ENCODE measurements at places on chromosomes 11 and 22. TPM values are rescaled to one million over a fixed set of nuclear protein-coding genes. Genes with fewer than 3 reads are reported as not detected.

The ABCG4 gene
- total RNA-seq: not detected

The LYVE1 gene
- total RNA-seq: 113 TPM

The PRRG4 gene
- total RNA-seq: 2.1 TPM

- no peak overlapping the region for H3K27ac ChIP-seq
- H3K36me3 ChIP-seq: no peaks in the 10 kb centered on the region
- H3K4me3 ChIP-seq: no peak overlapping the region
- H3K4me1 ChIP-seq: no peaks in the 10 kb centered on the region
These were observed 54.3 kb downstream of the SYTL2 start for GRCh38 chr11:85756401-85757200.

GRCh38 chr11:75780888-75781287 is 12.3 kb downstream of the DGAT2 start:
- no peaks in the 10 kb centered on the region for H3K27me3 ChIP-seq
- no peak overlapping the region for H3K4me3 ChIP-seq

DNA sequence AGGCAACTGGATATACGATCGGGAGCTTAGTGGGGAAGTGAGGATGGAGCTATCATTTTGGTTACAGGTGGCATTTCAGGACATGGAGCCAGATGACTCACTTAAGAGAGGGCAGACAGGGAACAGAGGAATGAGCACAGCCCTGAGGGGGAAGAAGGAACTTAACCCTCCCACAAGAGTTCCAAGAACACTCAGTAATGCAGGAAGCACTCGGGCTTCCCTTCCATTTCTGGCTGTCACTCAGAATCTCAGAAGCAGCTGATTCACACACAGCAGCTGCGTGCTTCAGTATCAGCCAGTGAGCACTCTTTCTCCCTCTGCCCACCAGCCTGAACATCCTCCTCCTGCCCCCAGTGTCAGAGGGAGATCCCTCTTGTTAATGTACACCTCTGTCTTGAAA is 34.8 kb downstream of the EFCAB6 start:
- no peaks in the 10 kb centered on the region for H3K36me3 ChIP-seq
- no peak for DNase-seq
- no peak overlapping the region for H3K27ac ChIP-seq
- no peaks in the 10 kb centered on the region for H3K4me1 ChIP-seq
- no peaks in the 10 kb centered on the region for H3K27me3 ChIP-seq
- no peak overlapping the region for H3K4me3 ChIP-seq

GRCh38 chr11:118021146-118021545 is 35.0 kb downstream of the IL10RA start:
- H3K27ac ChIP-seq: no peak overlapping the region
- no peaks in the 10 kb centered on the region for H3K36me3 ChIP-seq
- no peak for DNase-seq
- H3K4me3 ChIP-seq: no peak overlapping the region
- peaks cover 5% of the 10 kb centered on the region for H3K27me3 ChIP-seq

DNA sequence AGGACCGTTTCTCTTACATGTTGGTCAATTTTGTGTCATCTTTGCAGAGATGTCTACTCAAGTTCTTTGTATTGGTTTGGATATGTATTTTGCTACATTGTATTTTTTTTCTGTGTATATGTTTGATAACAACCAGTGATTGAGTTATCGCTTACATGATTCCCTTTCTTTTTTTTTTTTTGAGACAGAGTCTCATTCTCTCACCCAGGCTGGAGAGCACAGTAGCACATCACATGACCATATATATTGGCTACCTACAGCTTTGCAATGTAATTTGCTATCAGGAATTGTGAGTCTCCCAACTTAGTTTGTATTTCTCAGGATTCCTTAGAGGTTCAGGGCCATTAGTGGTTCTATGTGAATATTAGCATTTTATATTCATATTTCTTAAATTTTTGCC is 59.5 kb downstream of the LRRC74B start:
- H3K4me1 ChIP-seq: peaks cover 6% of the 10 kb centered on the region
- no peak for DNase-seq

- no peaks in the 10 kb centered on the region for H3K27me3 ChIP-seq
- DNase-seq: no peak
- no peaks in the 10 kb centered on the region for H3K36me3 ChIP-seq
- H3K27ac ChIP-seq: no peak overlapping the region
- no peak overlapping the region for H3K4me3 ChIP-seq
These were observed 3.0 kb downstream of the LIMK2 start for GRCh38 chr22:31215018-31215535.

DNA sequence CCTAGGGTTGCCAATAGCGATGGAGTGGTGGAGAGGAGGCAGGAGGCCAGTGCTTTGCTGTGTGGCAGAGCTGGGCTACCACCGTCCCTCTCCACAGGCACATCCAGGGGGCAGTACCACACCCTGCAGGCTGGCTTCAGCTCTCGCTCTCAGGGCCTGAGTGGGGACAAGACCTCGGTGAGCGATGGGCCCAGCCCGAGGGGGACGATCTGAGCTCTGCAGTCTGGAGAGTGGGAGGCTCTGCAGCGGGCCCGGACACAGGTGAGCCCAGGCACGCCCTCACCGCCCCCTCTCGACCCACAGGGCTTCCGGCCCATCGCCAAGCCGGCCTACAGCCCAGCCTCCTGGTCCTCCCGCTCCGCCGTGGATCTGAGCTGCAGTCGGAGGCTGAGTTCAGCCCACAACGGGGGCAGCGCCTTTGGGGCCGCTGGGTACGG is 2.5 kb downstream of the PKP3 start:
- no peak overlapping the region for H3K27ac ChIP-seq
- peak overlapping the region; percentile 47 for H3K4me3 ChIP-seq
- H3K27me3 ChIP-seq: no peaks in the 10 kb centered on the region
- H3K36me3 ChIP-seq: no peaks in the 10 kb centered on the region

DNA sequence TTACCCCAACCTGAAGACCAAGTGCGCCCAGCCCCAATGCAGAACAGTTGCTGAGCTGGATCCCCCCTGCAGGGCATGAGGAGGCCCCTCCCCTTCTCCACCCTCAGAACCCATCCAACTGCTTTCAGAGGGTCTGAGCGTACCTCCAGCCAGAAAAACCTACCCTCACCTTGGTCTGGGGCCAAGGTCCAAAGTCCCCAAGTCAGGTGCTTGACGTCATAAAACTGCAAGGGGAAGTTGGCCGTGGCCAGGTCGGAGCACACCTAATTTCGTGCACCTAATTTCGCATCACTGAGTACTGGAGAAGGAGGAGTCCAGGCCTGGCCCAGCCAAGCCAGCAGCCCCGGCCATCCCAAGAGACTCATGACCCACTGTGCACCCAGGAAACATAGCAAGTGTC is 289.8 kb downstream of the CTTN start:
- H3K36me3 ChIP-seq: no peaks in the 10 kb centered on the region
- H3K4me1 ChIP-seq: no peaks in the 10 kb centered on the region
- no peak overlapping the region for H3K4me3 ChIP-seq
- no peak for DNase-seq

DNA sequence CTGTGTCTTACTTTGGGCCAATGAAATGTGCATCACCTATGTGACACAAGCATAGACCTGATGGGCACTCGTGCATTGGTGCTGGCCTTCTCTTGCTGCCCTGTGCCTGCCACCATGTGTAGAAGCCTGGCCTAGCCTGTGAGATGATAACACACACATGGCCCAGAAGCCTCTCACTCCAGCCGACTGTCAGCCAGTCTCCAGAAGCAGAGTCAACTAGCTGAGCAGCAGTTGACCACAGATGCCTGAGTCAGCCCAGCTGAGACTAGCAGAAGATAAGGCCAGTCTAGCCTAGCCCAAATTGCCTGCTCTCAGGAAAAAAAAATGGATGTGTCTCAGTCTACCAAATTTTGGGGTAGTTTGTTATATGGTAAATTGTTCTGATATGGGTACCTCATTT is 46.2 kb downstream of the CSNK2A3 start:
- no peak overlapping the region for H3K27ac ChIP-seq
- H3K27me3 ChIP-seq: no peaks in the 10 kb centered on the region
- peaks cover 4% of the 10 kb centered on the region for H3K36me3 ChIP-seq

DNA sequence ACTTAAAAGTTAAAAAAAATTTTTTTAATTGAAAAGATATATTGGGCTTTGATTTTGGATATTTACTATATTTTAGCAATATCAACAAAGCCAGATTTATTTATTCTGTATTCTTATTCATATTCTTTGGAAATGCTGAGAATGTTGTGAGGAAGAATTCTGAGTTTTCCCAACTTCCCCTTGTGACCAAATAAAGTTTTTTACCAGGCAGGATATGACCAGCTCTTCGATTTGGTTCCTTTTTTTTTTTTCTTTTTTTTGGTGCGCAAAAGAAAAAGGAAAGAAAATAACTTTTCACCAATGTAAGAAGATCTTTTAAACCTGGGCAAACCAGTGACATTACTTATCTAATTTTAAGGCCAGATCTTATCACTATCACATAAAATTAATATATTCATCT is 12.9 kb downstream of the TCP11L1 start:
- no peaks in the 10 kb centered on the region for H3K4me1 ChIP-seq
- DNase-seq: no peak
- H3K27ac ChIP-seq: no peak overlapping the region
- no peak overlapping the region for H3K4me3 ChIP-seq
- no peaks in the 10 kb centered on the region for H3K36me3 ChIP-seq

DNA sequence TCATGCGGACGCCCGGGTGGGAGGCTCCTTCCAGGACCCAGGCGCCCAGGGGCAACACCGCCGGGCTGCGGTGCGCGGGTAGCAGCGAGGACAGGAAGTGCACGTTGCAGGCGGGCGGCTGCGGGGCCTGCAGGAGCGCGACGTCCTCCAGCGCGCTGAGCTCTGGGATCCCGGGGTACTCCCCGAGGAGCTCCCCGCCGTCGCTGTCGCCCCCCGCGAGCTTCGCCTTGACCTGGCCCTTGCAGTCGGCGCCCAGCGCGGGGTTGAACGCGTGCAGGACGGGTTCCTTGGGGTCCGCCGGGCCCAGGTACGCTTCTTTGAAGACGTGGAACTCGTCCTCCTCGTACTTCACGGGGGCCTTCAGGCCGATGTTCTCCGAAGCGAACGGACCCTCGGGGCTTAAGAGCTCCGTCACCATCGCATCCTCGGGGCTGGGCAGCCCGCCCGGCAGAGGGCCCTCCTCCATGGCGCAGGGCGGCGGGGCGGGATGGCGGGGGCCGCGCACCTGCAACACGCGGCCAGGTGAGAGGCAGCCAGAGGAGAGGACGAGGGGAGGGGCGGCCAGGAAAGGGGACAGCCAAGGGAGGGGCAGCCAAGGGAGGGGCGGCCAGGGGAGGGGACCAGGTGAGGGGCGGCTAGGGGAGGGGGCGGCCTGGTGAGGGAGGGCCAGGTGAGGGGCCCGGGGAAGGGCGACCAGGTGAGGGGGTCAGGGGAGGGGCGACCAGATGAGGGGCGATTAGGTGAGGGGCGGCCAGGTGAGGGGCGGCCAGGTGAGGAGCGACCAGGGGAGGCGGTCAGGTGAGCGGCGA is 921 bp downstream of the TESMIN start:
- H3K4me1 ChIP-seq: peaks cover 12% of the 10 kb centered on the region
- H3K27me3 ChIP-seq: peaks cover 5% of the 10 kb centered on the region
- H3K27ac ChIP-seq: no peak overlapping the region
- H3K36me3 ChIP-seq: no peaks in the 10 kb centered on the region
- DNase-seq: no peak
- H3K4me3 ChIP-seq: peak overlapping the region; percentile 50

- DNase-seq: no peak
- H3K27ac ChIP-seq: peak overlapping the region; percentile 90
- no peaks in the 10 kb centered on the region for H3K36me3 ChIP-seq
- H3K27me3 ChIP-seq: no peaks in the 10 kb centered on the region
These were observed 970 bp downstream of the CAT start for GRCh38 chr11:34439610-34440198.

DNA sequence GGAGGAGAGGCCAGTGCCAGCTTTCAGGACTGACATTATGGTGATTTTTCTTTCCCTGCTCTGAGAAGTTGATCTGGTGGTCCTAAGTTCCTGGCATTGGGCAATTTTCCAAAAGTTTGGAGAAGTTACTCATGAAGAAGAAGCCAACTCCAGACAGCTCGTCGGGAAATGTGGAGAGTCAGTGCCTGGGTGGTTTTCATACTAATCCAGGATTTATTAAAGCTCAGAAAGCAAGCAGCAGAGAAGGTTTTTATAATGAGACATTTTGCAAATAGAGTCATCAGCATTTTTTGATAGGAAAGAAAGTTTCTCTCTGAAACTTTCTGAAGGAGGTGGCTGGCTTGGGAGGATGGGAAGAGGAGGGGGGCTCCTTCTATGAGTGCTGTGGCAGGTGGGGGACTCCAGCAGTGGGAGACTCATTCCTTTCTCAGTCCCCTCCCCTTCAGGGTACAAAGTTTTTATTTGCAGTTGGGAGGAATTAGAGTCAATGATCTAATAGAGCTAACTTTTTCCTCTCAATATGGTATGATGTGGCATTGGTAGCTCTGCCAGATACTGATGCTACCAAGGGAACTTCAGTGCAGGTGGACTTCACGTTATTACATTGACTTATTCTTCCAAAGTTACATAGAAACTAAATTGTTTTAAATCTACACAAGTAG is 55.4 kb downstream of the LIF start:
- DNase-seq: no peak
- H3K4me3 ChIP-seq: no peak overlapping the region
- peaks cover 10% of the 10 kb centered on the region for H3K4me1 ChIP-seq
- no peaks in the 10 kb centered on the region for H3K27me3 ChIP-seq
- no peaks in the 10 kb centered on the region for H3K36me3 ChIP-seq

DNA sequence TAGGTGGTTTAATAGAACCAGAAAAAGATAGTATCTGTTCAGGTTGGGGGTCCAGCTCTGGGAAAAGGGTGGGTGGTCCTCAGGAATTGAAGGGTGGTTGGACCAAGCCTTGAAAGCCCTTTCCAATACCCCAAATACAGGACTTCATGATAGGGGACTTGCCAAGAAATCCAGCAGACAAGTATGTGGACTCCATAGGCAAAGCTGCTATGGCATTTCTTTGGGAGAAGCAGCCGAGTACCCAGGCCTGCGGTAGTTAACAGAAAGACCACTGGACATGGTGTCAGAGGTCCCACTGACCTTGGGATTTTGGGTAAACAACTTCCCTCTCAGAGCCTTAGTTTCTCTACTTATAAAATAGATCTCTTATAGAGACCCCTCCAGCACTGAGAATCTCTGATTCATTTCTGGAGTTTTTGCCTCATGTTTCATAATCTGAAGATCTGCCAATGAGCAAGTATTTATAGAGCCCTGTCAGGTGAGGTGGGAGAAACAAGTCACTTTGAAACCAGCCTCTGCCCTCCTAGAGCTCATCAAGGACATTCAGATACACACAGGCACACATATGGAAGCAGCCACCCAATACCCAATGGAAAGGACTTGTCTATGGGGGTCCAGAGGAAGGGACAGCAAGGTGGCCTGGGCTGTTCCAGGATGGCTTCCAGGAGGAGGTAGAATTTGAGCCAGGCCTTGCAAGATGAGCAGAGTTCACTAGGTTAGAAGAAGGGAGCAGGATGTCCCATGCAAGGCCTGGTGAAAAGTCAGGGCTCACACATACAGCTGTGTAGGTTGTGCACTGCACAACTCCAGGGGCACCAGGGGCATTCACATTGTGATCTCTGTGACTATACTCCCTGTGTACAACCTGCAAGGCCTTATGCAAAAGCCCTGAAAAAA is 31.0 kb upstream of the ACCSL start:
- H3K4me1 ChIP-seq: no peaks in the 10 kb centered on the region
- DNase-seq: peak; percentile 27
- no peak overlapping the region for H3K27ac ChIP-seq
- H3K4me3 ChIP-seq: no peak overlapping the region
- no peaks in the 10 kb centered on the region for H3K36me3 ChIP-seq
- H3K27me3 ChIP-seq: no peaks in the 10 kb centered on the region
